ENCODE measurements at places on chromosomes 7 and 10.

DNA sequence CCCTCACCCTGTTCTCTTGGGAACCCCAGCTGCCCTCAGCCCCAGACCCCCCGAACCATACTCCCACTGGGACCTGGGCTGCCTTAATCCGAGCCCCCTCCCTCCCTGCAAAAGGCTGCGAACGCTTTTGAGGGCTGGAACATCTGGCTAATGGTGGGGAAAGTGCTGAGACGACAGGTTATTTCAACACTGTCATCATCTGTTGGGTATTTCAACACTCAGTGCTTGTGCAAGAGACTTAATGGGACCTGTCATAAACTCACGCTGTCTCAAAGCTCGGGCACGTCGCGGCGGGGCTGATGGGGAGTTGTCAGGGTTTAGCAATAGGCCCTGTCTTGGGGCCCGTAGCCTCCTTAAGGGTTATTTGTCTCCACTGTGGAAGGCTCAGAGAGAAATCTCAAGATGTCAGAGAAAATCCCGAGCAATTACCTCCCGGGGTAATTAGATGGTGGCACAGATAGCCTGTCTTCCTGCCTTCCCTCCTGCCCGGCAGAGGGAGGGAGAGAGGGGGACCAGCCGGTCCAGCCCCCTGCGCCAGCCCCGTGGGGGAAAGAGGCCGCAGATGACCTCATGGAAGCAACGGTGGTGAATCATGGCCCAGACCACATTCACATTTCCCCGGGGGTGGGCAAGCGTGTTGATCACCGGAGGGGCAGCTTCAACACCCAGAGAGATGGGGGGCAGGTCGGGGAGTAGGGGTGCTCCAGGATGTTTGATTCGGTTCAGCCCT is 88.7 kb upstream of the MYL10 start:
- no peak for DNase-seq

DNA sequence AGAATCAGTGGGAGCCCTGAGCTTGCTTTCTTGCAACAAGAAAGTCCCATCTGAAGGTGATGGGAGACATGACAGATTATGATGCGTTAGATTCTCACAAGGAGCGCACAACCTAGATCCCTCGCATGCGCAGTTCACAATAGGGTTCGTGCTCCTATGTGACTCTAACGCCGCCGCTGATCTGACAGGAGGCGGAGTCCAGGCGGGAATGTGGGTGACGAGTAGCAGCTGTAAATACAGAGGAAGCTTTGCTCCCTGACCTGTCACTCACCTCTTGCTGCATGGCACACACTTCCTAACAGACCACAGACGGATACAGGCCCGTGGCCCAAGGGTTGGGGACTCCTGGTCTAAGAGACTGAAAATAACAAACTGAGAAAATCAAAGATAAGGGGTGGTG is 1163.4 kb upstream of the AUTS2 start:
- DNase-seq, result no peak

DNA sequence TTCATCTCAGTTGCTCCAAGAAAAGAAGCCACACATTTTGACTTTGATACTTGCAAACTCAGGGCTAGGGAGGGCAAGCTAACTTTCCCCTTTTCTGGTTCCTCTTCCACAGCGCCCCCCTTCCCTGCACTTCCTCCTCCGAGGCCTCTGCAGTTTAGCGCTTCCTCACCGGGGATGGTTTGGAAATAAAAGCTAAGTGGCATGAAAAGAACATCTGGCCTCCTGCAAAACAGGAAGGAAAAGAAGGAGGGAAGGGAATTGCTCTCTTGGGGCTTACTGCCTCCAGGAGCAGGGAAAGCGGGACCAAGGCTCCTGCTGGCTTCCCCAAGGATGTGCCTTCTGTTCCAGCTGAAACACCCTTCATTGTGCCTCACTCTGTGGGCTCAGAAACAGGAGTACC is 42.3 kb downstream of the PRKCQ start:
- no peak for DNase-seq

- DNase-seq, result no peak
Observed at GRCh38 chr10:46555713-46556514, 544 bp downstream of the GPRIN2 start.

DNA sequence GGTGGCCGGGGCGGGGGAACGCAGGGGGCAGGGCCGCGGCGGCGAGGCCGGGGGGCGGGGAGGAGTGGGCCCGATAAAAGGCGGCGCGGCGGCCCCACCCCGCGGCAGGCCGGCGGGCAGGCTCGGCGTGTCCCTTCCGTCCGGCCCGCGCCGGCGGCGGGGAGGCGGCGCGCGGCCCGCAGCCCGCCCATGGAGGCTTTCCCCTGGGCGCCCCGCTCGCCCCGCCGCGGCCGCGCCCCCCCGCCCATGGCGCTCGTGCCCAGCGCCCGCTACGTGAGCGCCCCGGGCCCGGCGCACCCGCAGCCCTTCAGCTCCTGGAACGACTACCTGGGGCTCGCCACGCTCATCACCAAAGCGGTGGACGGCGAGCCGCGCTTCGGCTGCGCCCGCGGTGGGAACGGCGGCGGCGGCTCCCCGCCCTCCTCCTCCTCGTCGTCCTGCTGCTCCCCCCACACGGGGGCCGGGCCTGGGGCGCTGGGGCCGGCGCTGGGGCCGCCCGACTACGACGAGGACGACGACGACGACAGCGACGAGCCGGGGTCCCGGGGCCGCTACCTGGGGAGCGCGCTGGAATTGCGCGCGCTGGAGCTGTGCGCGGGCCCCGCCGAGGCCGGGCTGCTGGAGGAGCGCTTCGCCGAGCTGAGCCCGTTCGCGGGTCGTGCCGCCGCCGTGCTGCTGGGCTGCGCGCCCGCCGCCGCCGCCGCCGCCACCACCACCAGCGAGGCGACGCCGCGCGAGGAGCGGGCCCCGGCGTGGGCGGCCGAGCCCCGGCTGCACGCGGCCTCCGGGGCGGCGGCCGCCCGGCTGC is at the start of gene NANOS1:
Gene NANOS1, plus strand, starts transcription at position 102 of the 808 bp plus-strand sequence. Its CDS starts 88 bp downstream, at position 190.
- no peak for DNase-seq

GRCh38 chr10:124419635-124420034 is 912 bp upstream of the OAT start:
- no peak for DNase-seq

- no peak for DNase-seq
Observed at GRCh38 chr7:120996988-120997345, 8.5 kb downstream of the CPED1 start.

DNA sequence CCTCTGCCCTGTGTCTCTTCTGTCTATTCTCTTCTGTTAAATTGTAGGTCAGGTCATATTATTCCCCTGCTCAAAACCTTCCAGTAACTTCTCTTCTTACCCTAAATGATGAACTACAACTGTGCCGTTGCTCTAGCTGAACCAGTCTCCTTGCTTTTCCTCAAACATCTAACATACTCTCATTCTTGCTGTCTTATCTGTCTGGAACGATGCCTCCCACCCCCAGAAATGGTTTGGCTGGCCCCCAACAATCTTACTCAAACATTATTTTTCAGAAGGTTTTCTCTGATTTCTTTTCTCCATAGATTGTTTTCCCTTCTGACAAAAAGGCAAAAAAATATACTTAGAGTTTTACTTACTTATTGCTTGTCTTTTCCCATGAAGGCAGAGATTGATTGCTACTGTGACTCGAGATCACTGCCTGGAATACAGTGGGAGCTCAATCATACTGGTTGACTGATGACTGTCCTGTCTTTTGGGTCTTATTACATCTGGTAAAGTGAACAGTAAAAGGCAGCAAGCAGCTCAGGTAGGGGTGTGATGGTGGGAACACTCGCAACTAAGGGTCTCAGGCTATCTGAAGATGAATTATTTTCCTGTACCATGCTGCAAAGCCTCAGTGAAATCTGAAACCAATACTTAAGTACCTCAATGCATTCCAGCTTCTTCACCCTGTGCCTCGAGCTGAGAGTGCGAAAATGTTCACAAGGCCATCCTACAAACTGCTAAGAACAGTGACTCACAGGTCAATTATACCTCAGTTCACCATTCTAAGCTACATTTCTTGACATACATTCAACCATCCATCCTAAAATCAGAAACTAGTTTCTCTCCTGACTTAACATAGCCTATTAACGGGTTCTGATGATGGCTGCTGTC is 67.6 kb downstream of the DNMBP start:
- no peak for DNase-seq

DNA sequence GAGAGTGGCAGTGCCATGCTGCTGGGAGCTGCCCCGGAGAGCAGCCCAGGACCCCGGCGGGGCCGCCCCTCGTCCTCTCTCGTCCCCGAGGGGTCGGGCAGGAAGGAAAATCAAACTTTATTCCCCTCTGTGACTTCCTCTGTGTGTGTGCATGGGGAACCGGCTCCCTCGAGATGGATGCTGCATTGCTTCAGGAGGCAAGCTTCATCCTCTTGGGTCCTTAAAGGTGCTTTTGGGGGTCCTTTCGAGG is 726 bp downstream of the MCU start:
- DNase-seq, result peak; percentile 21

DNA sequence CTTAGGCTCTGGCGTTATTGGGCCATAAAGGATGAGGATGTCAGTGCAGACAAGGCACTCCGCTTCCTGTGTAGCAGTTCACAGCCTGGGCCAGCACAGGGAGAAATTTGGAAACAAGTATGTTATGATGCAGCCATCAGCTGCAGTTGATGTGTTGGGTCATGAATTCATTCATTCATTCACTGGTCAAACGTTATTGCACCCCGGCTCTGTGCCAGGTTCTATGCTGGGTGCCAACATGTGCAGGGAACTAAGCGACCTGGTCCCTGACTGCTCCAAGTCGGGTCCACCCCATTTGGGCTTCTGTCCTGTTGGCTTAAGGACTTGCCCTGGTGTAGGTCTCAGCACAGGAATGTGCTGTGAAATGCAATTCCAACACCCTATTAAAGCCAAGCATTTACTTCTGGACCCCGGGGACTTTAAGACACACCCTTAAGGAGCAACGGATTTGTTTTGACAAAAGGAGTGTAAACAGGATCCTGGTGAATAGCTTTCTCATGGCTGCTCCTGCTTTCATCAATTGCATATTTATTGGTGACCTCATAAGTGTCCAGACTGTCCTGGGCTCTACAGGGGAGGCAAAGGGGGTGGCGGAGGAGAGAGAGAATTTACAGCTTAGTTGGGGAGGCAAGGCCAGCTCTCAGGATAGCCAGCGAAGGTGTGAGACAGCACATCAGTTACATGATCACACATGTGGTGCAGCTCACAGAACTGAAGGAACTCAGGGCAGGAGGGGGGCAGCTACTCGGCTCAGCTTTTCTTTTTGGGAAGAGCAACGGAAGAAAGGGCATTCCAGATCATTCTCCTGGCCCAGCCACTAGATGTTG is 158.6 kb downstream of the GRK5 start:
- DNase-seq, result no peak

DNA sequence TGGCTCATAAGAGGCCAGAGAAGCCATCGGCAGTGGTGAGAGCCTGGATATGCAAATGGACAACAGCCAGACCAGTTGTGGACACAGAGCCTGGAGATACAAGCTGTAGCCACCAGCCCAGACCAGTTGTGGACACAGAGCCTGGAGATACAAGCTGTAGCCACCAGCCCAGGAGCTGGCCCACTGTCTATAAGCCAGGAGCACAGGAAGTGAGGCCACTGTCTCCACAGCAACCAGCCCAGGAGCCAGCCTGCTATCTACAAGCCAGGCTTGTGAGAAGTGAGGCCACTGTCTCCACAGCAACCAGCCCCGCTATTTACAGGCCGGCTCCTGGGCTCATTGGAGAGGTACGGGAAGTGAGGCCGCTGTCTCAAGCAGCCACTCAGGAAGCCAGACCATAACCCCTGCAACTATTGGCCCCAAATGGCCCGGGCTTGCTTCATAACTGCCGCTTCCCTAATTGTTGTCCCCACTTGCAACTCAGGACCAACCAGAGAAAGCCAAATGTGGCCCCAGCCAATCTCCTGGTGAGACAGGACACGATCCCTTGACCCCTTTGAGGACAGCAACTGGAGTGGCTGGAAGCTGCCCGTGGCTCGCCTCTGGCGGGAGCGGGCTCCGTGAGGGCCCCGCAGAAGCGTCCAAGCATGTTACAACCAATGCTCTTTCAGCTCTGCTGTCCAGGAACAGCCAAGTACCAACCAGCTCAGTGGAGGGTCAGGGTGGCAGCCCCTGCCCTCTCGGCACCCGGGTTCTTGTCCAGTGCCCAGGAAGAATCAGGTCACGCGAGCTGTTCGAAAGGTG is 44.1 kb upstream of the CNPY1 start:
- no peak for DNase-seq

DNA sequence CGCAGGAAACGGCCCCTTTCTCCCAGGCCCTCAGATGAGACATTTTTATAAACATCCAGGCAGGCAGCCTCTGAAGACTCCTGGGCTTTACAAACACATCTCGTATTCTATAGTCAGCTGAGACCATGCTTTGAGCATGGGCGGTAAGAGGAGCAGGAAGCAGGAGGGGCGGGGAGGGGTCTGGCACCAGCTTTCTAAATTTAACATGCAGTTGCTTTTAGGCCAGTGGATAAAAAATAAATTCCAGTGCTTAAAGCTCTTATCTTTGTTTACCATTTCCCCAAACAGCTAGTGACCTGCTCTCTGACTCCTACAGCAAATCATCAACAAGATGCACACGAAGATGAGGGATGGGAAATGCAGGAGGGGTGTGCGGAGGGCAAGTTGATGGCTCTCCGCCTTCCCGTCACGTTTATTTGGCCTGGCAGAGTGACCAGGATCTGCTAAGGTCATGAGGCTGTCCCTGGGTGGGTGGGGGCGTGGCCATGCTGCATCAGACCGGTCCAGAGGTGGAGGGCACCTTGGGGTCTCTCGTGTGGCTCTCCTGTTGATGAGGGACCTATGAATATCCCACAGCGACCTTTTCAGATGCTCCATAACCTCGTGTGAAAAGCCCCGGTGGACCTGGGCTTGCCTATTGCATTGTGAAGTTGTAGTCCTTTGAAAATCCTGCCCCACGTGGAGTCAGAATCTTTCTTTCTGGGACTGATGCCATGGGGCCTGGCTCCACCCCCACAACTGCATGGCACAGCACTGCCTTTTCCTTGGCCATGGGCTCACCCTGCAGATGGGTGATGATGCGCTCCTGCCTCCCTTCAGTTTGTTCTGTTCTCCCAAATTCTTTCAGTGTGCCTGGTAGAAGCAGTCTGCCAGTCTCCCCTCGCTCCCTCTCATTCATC is 67.5 kb downstream of the PARP12 start:
- no peak for DNase-seq

GRCh38 chr10:45468079-45468478 is 94.1 kb downstream of the ALOX5 start:
- DNase-seq, result no peak

GRCh38 chr7:50397971-50398324 is 52.2 kb downstream of the FIGNL1 start:
- no peak for DNase-seq

GRCh38 chr10:73485320-73485719 is 10.5 kb downstream of the PPP3CB start:
- DNase-seq, result no peak

DNA sequence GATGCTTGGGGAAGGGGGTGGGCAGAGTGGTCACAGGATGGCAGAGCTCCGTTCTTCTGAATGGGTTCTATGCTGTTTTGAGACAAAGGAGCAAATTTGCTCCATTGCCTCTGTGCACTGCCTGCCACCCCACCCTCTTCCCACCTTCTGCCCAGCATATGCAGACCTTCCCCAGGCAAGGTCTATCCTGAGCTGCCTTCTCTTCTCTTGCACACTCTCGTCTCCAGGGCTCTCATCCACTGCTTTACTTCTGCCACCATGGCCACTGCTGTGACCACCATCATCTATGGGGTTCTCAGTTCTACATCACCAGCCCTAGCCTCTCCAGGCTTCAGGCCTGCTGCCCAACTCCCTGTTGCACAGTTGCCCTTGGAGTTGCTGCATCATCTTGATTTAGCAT is 230.4 kb downstream of the TMEM178B start:
- no peak for DNase-seq

Data from GM10248 (cell line).